ELR (cell line): ENCODE measurements at places on chromosomes 6 and 20.

- DNase-seq, result no peak
These were observed 3.8 kb downstream of the GID8 start for GRCh38 chr20:62941792-62942191.

GRCh38 chr20:54112221-54112884, 42.0 kb upstream of the BCAS1 start:
- no peak for DNase-seq

DNA sequence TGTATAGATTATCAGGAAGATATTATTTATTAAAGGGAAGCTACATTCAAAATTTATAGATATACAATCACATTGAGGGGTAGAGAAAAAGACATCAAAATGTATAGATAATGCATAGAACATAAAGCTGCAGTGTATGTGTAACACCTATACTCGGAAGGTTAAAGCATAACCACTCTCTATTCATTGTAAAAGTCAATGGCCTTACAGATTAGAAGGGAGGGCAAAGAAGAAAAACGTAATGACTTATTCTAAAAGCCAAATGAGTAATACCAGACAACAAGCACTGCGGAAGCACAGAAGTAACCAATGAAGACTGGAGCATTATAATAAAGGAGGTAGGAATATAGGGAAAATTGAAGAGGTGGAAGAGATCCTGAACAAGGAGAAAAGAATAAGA, 11.3 kb downstream of the HBS1L start:
- no peak for DNase-seq

GRCh38 chr20:39503902-39504709, 542.0 kb downstream of the DHX35 start:
- no peak for DNase-seq

GRCh38 chr20:20869161-20869775, 156.8 kb upstream of the RALGAPA2 start:
- no peak for DNase-seq
